ENCODE measurements at places on chromosomes 12 and 14. TPM values are rescaled to one million over a fixed set of nuclear protein-coding genes. Genes with fewer than 3 reads are reported as not detected.

The NEUROD4 gene
- polyA plus RNA-seq, result not detected

The ETFBKMT gene
- polyA plus RNA-seq, result 3.7 TPM

The KCNC2 gene
- polyA plus RNA-seq, result 0.42 TPM

DNA sequence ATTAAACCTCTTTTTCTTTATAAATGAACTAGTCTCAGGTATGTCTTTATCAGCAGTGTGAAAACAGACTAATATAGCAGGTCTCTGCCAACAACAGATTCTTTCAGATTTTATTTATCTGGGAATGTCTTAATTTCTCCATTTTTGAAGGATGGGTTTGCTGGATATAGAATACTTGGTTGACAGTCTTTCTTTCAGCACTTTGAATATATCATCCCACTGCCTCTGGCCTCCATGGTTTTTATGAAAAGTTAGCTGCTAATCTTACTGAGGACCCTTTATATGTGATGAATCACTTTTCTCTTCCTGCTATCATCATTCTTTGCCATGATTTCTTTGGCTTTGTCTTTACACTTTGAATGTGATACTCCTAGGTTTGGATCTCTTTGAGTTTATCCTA, 148.0 kb downstream of the ANO6 start:
- no peak for DNase-seq

GRCh38 chr12:28563936-28564335, 373.7 kb downstream of the CCDC91 start:
- DNase-seq, result no peak

All from left lung (tissue), 14 donors.